ENCODE measurements at places on chromosomes 7 and 10.

DNA sequence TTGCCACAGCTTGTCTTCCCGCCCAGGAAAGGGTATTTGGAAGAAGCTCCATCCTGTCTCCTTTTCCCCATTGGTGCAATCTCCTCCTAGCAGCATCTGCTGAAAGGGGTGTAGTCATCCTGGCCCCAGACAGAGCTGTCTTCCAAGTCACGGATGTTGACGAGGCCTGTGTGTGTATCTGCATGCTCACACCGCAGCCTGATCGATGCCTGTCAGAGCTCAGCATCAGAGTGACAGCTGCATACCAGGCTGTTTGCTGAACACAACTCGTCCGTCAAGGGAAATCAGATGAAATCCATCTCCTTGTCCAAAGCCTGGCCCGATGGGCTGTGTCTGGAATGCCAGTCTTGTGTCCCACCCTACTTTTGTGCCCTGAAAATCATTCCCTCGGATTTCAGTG lies 21.2 kb upstream of the LRRC4 start:
- DNase-seq: no peak

GRCh38 chr10:79052291-79053080 lies 16.3 kb upstream of the ZMIZ1 start:
- no peak for DNase-seq

DNA sequence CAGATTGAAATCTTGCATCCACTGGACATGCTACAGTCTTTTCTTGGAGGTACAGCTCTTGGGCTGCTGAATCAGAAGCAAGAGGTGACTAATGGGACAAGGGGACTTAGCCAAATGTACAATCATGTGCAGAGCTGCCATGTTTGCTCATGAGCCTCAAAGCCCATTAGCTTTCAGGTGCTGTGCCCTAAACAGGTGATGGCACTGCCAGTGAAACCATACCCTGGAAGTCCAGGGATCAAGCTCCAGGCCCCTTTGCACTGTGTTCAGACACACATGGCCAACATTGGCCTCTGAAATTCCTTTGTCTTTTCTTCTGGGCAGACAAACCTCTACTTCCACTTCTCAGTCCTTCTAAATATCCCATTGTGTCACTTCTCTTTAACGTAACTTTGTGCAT lies 328.2 kb downstream of the GRID1 start:
- no peak for DNase-seq

DNA sequence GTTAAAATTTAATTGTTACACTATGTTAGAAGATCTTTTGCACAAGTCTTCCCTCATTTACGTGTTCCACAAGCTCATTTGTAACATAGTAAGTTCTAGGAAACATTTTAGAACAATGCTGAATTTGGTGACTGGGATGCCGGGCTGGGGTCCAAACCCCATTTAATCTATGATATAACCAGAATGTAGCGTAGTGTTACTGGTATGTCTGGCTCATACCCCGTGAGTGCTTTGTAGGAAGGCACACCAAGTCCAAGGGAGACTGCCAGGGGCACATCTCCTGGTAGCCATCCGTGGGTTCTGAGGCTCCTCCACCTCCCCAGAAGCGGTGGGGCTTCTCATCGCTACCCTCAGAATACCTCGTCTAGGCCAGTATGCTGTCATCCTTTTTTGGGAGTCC lies 21.3 kb upstream of the TMEM236 start:
- no peak for DNase-seq

GRCh38 chr7:88888684-88889083 lies 93.1 kb upstream of the TEX47 start:
- DNase-seq: no peak

GRCh38 chr7:148894591-148894990 lies 10.5 kb upstream of the EZH2 start:
- DNase-seq: no peak

DNA sequence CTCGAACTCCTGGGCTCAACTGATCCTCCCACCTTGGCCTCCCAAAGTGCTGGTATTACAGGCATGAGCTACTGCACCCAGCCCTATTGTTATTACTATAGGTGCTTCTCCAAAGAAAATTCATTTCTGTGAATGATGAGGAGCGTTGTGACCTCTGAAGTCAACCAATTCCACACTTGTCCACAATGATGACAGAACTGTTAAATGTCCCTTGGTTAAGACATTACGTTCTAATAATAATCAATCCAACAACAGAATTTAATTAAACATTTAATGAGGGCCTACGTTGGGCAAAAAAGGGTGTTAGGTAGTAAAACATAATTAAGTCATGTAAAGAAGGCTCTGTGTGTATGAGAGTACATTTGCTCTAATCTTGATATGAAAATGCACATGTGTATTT lies 18.2 kb downstream of the POLR3A start:
- no peak for DNase-seq

GRCh38 chr10:117757086-117757720 lies 214.7 kb downstream of the EMX2 start:
- no peak for DNase-seq

DNA sequence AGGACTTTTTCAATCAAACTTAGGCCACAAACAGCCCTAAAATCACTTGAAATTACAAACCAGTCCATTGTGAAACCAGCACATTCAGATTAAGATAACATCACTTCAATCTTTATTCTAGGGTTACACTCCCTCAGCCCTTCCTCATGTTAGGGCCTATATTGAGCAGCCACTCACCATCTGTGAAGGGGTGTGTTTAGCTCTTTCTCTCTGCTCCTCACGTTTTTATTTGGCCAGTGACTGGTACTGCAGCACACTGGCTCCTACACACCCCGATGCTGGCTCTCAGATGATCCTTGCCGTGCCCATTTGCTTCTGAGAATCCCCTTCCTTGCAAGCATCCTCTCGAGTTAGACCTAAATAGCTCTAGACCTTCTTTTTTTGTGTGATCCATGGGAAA lies 604.5 kb downstream of the INHBA start:
- no peak for DNase-seq

GRCh38 chr10:99872367-99873162 lies 90.1 kb downstream of the ABCC2 start:
- DNase-seq: no peak

DNA sequence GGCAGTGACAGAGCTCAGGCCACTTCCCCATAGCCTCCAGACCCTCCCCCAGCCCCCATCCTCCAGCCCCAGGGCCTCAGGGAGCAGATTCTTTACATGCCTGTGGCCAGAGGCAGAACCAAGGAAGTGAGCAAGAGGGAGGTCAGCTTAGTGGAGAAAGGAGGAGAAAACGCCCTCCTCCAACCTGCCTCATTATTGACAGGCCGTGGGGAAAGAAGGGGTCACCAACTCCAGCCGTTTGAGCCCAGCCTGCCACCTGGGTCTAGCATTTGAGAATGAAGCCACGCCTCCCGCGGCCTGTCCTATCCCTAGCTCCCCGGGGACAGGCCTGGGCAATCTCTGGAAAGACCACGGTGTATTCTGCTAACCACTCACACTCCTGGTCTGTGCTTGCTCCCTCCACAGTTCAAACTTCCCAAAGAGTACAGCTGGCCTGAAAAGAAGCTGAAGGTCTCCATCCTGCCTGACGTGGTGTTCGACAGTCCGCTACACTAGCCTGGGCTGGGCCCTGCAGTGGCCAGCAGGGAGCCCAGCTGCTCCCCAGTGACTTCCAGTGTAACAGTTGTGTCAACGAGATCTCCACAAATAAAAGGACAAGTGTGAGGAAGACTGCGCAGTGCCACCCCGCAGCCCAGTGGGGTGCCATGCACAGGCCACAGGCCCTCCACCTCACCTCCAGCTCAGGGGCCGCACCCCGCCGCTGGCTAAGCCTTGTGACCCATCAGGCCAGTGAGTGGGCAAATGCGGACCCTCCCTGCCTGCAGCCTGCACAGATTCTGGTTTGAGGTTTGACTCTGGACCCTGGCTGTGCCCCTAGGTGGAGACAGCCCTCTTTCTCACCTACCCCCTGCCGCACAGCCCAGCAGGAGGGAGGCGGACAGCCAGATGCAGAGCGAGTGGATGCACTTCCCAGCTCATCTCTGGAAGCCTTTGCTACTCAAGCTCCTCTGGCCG lies 14.3 kb upstream of the TRIM8 start:
- DNase-seq: no peak

DNA sequence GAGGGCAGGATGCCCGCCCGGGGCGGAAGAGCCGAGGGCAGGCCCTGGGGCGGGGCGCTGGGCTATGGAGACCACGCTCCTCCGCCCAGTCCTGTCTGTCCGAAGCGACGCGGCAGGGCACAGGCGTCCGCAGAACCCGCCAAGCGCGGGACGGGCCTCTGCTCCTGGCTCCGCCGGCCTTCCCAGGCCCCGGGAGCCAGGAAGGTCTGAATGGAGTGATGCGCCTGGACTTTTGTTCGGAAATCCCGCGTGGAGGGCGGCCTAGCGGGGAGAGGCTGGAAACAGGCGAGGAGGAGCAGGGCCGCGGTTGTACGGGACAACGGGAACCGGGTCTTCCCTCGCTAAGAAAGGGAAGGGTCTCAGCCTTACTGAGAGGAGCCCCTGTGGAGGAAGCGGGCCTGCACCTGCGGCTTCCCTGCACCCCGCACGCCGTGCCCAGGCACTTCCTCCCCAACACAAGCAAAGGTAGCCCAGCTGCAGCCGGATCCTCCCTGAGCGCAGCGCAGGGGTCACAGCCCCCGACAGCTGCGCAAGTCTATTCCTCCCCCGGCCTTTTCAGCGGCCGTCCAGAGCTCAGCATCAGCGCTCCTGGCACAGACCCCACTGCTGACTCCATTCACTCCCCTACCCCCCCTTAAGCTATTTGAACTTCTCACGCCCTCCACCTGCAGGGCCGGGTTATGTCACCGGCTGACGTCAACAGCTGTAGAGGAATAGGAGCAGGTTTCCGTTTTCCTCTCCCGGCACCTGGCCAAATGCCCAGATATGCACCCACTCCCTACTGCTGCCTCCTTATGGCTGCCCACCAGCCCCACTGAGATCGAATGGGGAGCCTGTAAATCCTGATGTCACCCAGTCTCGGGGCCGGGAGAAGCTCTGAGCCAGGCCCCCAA lies 143.2 kb upstream of the RET start:
- no peak for DNase-seq

- no peak for DNase-seq
Measured at GRCh38 chr10:56181607-56182006, 179.5 kb downstream of the ZWINT start.

DNA sequence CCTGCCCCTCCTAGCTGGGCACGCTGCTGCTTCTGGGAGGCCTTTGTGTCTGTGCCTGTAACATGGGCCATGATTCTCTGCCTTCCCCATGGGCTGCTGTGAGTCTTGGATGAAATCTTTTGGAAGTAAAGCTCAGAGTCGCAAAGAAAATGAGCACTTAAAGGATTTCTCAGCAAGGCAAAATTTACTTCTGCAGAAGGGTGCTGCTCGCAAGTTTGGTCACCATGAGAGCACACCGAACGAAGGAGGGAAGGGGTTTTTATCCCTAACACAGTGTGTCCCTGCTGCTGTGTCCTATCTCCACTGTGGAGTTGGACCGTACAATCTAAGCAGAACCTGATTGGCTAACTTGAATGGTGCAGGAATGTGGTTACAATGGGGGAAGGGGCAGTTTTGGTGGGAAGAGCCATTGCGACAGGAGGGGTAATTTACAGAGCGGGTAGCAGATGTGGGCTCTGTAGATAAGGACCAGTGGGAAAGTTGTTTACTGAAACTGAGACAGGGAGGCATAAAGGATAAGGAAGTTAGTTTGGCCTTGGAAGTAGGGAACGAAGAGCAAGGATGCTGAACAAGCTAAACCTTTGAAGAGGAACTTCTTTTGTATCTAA lies 57.5 kb downstream of the FANK1 start:
- DNase-seq: no peak

DNA sequence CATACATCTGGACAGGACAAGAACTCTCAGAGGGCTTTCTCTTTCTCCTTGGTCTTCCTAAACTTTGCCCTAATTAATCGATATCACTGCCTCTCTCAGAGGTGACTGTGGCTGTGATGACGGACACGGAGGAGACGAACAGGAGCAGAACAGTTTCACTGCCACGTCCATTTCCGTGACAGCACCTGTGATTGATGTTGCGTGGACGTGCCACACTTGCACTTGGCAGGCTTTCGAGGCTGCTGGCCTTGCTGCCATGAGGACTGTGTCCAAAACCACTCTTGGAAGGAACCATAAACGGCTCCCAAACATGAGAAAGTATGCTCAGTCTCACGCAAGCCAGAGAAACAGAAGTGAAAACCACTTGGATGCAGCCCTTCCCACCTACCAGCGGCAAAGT lies 308.1 kb downstream of the DNAJB6 start:
- no peak for DNase-seq

- DNase-seq: no peak
Measured at GRCh38 chr10:110744782-110745181, 100.6 kb downstream of the RBM20 start.

DNA sequence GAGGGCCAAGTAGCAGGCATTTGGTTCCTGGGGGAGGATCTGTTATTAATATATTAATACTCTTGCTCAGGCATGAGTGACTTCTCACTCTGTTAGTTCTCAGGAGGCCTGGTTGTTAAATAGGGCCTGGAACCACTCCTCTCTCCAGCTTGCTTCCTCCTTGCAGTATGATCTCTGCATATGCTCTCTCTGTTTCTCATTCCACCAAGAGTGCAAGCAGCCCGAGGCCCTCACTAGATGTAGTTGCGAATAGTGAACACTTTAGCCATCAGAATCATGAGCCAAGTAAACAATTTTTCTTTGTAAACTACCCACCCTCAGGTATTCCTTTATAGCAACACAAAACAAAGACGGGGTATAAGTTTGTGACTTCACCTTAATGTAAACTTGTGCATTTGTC lies 784.3 kb downstream of the DNAJB9 start:
- DNase-seq: no peak

DNA sequence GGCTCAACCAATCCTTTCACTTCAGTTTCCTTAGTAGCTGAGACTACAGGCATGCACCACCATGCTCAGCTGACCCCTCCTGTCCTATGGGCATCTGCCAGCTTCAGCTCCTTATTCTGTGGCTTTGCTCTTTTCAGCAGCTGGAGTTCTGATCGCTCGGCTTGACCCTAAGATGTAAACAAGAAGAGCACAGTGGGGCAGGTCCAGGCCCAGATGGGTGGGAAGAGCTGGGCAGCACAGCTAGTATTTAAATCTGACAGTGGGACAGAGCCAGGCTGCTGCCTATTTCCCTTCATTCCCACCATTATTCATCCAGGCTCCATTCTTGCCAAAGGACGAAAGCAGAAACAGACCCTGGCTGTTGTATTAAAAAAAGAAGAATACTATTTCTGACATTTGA lies 494.9 kb upstream of the PODXL start:
- no peak for DNase-seq

DNA sequence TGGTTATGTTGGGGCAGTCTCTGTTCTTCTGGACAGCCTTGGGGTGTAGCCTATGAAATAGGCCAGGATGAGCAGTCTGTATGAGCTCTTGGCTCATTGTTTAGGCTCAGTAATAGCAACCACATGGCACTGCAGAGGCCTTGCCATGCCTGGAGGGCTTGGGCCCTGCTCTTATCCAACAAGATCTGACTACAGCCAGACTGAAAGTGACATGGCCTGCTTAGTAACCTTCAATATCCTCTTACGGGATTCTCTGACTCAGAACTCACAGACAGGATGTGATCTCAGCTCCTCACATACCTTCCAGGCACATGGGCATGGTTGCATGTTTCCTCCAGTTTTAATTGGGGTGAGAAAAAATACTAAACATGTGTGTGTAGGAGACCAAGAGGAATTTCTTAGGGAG lies 289.3 kb downstream of the PTEN start:
- DNase-seq: peak; percentile 50

GRCh38 chr10:52451817-52452216 lies 137.7 kb downstream of the DKK1 start:
- DNase-seq: no peak

- no peak for DNase-seq
Measured at GRCh38 chr7:120996988-120997345, 8.5 kb downstream of the CPED1 start.

- no peak for DNase-seq
Measured at GRCh38 chr7:166338-167060, 25.9 kb upstream of the FAM20C start.

GRCh38 chr10:13708256-13708990 lies 121.7 kb downstream of the PRPF18 start:
- no peak for DNase-seq

Measured in H54 (cell line).